ENCODE measurements at places on chromosomes 3 and 15. TPM values are rescaled to one million over a fixed set of nuclear protein-coding genes. Genes with fewer than 3 reads are reported as not detected.

Gene PDZRN3
- total RNA-seq = 1.8 TPM

Gene CCR8
- total RNA-seq = not detected

Gene CELF6
- 0.14 TPM for total RNA-seq

Gene MASP1
- total RNA-seq = 83.4 TPM

Gene NR2F2
- 5.9 TPM for total RNA-seq

Measured in liver (tissue), 10 donors.